ENCODE measurements at places on chromosomes 13 and 19.

DNA sequence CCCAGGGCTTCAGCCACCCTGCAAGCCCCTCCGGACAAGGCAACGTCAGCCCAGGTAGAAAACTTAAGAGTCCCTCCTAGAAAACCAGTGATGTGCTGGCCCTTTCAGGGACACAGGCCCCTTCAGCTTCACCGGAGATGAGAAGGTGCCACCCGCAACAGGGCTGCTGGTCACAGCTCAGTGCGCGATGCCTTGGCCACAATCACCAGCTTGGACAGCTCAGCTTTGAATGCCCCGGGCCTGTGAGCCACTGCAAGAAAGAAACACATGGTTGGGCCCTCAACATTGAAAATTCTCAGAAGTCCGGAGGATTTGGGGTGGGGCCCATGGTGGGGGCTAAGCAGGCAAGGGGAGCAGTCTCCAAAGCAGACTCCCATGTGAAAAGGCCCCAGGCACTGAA, 12.3 kb downstream of the MYDGF start:
- DNase-seq = no peak

DNA sequence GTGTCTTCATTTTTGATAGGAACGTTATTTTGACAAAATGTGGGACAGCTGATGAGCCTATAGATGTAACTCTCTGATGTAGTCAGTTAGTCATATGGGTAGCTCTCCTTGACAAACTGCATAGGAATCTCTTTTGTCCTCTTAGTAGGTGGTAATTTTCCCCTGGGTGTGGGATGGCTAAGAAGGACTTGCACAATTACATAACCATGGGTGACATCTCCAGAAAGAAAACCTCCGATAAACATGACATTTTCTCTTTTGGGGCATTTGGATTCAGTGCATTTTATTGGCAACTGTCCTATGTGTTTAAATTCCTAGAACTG, 41.8 kb downstream of the IGFL3 start:
- no peak for DNase-seq

- no peak for DNase-seq
These were observed 620.0 kb upstream of the ATXN8OS start for GRCh38 chr13:69487576-69487975.

DNA sequence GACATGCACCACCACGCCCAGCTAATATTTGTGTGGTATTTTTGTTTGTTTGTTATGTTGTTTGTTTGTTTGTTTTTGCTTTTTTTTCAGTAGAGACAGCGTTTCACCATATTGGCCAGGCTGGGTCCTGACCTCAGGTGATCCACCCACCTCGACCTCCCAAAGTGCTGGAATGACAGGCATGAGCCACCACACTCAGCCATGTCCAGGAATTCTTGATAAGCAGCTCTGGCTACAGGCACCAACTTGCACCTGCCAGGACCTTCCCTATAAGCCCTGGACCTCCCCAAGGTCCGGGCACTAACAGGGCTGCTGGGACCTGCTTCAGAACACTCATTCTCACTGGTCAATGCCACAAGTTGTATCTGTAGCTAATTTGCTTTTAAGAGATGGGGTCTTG, 48.7 kb downstream of the TINCR start:
- DNase-seq = no peak

GRCh38 chr13:76903544-76904162, 17.4 kb upstream of the KCTD12 start:
- peak; percentile 54 for DNase-seq

- DNase-seq = no peak
These were observed 100.4 kb downstream of the GPR12 start for GRCh38 chr13:26660185-26660584.

- peak; percentile 63 for DNase-seq
These were observed 7.2 kb downstream of the WDR18 start for GRCh38 chr19:991174-991931.

- no peak for DNase-seq
These were observed 57.3 kb downstream of the EFNB2 start for GRCh38 chr13:106478116-106478515.

DNA sequence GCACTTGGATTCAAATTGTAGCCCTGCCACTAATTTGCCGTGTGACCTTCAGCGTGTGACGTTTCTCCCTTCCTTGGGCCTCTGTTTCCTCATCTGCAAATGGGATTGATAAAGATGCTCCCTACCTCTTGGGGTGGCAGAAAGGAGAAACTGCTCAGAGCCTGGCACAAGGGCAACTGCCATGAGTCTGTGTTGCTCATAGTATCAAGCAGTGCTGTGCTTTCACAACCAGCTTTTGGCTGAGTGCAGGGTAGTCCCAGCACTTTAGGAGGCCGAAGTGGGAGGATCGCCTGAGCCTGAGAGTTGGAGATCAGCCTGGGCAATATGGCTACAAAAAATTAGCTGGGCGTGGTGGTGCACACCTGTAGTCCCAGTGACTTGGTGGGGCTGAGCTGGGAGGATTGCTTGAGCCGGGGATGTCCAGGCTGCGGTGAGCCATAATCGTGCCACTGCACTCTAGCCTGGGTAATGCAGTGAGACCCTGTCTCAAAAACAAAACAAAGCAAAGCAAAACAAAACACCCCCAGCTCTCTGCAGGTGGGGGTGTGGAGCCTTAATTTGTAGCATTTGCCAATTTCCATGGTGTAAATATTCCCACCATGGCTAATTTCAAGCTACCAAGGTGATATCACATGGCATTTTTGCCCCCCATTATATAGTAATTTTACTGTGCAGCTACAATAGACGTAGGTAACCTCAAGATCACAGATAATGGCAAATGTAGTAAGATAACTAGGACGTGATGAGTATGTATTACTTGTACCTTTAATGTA, 1.6 kb upstream of the MARK4 start:
- no peak for DNase-seq

- no peak for DNase-seq
These were observed 256.8 kb downstream of the RBM26 start for GRCh38 chr13:79149210-79149609.

- DNase-seq = no peak
These were observed 353.1 kb downstream of the ENOX1 start for GRCh38 chr13:43433691-43434141.

DNA sequence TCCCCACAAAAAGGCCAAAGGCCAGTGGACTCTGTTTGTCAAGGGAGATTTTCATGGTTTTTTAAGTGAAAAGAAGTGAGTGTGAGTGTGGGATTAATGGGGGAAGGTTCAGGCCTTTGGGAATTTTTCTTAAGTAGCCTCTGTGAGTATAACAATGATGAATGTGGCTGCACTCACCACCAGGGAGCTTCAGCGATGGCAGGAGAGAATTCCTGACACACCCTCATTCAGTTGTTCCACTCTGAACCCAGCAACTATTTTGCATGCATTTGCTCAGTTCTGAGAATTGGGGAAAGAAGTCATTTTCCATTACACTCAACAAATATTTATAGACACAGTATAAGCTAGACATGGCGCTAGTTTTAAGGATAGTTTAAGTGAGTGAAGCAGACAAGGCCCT, 117.9 kb downstream of the CCNA1 start:
- no peak for DNase-seq

GRCh38 chr13:76708138-76708688, 178.0 kb downstream of the KCTD12 start:
- DNase-seq = no peak

- DNase-seq = no peak
These were observed 30.4 kb downstream of the COL4A1 start for GRCh38 chr13:110276553-110276950.

- DNase-seq = peak; percentile 78
These were observed at the start of gene PLPPR2 for GRCh38 chr19:11355160-11356073. Gene PLPPR2, plus strand, starts transcription at chr19:11355432. Its CDS starts 2,242 bp downstream, at chr19:11357674.

- DNase-seq = no peak
These were observed 353 bp downstream of the ENOX1 start for GRCh38 chr13:43786472-43786765.

DNA sequence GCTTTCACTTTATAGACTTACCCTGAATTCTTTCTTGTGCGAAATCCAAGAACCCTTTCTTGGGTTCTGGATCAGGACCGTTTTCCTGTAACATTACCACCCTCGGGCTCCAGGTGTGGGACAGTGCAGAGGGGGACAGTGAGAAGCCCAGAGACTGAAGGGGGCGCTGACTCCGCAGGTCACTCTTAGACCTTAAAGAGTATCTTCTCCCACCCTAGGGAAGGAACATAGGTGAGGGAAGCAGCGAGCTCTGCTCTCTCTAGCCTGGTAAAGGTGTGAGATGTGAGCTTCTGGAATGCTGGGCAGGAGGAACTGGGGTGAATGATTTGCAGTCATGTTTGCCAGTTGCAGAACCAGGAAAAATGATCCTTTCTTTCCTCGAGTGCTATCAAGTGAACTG, 80.8 kb upstream of the ZNF507 start:
- no peak for DNase-seq

DNA sequence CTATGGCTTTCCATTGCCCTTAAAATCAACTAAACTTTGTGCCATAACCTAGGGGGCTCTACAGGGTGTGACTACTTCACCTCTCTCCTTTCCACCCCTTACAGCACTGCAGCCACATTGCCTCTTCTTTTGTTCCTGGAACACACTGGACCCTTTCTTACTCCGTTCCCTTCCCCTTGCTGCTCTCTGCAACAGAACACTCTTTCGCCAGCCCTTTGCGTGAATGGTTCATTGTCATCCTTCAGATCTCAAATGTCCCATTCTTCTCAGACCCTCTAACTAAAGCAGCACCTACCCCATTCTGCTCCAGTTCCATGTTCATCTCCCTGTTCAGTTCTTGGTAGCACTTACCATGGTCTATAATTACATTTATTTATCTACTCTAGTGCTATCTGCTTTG, 208.3 kb downstream of the OXGR1 start:
- no peak for DNase-seq

- DNase-seq = no peak
These were observed 9.7 kb downstream of the YJU2 start for GRCh38 chr19:4256563-4256962.

DNA sequence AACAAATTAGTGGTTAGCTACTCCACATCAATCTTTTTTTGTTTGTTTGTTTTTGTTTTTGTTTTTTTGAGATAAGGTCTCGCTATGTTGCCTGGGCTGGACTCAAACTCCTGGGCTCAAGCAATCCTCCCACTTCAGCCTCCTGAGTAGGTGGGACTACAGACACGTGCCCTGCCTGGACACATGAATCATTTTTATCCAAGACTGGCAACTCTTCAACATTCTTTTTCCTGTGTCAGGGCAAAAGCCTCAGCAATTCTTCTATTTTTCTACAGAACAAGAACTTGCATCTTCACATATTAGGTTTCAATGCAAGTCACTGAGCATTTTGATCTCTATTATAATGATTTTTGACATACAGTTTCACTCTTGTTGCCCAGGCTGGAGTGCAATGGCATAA, 76.8 kb upstream of the LRCH1 start:
- DNase-seq = no peak

GRCh38 chr19:38949580-38950367, 19.0 kb downstream of the MRPS12 start:
- DNase-seq = peak; percentile 49

- no peak for DNase-seq
These were observed 34.3 kb downstream of the BICRA start for GRCh38 chr19:47643281-47643680.

DNA sequence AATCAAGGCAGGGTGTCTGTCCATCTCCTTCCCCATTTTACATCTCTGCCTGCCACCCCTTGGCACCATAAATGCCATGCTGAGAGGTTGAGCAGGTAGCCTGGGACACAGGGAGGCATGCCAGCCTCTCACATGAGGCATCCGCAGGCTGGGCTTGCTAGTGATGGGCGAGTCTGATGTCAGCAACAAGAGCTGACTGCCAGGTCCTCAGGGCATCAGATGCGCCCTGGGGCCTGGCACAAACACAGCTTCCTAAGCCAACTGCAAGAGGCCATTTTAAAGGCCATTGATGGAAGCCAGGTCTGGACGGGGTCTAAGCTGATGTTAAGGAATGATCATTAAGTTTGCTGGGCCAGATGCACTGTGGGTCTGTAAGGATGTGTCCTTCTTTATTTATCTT, 34.6 kb downstream of the MYH14 start:
- no peak for DNase-seq

GRCh38 chr13:97878431-97879375, 74.8 kb upstream of the IPO5 start:
- DNase-seq = no peak

- no peak for DNase-seq
These were observed 195.2 kb downstream of the KLF12 start for GRCh38 chr13:73939071-73939380.

DNA sequence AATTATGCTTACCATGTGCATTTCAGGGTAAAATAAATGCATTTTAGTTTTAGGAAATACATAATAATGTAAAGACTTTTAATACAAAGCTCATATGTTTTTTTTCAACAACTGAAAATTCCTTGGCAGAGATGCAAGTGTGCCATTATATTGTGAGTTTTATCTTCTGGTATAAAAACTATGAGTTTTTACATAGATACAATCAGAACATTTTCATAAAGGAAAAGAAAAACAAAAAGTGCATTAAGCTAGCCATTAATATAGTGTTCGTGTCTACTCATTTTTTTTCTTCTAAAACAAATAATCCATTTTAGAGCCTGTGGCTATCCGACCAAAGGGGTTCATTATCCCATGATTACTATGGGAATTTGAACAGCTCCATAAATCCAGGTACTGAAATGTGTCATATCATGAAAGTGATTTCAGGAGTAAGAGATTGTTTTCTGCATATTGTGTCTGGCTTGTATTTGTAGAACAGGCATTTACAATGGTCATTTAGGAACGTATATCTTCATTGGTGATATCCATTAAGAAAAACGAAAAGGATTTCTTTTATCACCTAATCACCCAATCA, 236.9 kb upstream of the SLC10A2 start:
- DNase-seq = no peak

DNA sequence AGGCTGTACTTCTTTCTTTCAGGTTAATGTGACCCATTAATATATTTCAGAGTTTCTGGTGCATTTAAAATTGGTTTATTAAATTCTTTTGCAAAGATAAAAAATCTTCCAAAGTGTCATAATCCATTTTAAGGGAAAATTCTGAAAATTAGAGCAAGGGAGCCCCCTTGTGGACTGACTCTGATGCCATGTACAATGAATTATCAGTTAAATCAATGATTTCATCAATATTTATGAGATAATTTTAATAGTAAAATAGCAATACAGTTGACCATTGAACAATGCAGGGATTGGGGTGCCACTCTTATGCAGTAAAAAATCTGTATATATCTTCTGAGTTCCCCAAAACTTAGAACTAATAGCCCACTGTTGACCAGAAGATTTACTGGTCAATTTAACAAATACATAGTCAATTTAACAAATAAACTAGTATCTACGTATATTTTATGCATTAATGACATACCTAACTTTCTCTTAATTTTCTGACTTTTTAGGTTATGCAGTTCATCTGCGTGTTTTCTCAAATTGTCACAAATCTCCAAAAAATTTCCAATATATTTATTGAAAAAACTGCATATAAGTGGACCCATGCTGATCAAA, 479.1 kb upstream of the MIR17HG start:
- DNase-seq = no peak

GRCh38 chr19:5615756-5616327, 6.7 kb downstream of the SAFB2 start:
- no peak for DNase-seq

DNA sequence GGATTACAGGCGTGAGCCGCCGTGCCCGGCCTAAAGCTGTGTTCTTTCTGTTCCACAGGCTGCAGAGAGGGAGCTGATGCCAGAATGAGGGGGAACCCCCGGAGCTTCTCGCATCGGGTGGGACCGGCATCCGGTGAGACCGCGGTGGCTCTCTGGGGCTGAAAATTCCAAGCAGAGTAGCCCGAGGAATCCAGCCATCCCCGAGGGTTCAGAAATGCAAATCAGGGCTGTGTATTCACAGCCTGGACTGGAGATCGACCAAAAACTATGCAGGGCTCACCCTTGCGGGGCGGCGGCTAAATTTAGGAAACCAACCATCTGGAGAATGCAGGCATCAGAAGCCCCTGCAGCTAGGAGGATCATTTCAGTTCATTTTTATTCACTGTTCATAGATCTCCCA, 99.2 kb downstream of the GNG7 start:
- no peak for DNase-seq
